CD4-positive, alpha-beta T cell treated with Interferon alpha-2 for 1 hour (primary cell): ENCODE measurements at places on chromosomes 2 and 18.

GRCh38 chr2:174903264-174903556, 102.0 kb downstream of the CHN1 start:
- no peak for DNase-seq

- no peak for DNase-seq
Observed at GRCh38 chr2:6773694-6774044, 92.0 kb downstream of the CMPK2 start.

- no peak for DNase-seq
Observed at GRCh38 chr2:99854236-99854852, 288.0 kb downstream of the AFF3 start.

DNA sequence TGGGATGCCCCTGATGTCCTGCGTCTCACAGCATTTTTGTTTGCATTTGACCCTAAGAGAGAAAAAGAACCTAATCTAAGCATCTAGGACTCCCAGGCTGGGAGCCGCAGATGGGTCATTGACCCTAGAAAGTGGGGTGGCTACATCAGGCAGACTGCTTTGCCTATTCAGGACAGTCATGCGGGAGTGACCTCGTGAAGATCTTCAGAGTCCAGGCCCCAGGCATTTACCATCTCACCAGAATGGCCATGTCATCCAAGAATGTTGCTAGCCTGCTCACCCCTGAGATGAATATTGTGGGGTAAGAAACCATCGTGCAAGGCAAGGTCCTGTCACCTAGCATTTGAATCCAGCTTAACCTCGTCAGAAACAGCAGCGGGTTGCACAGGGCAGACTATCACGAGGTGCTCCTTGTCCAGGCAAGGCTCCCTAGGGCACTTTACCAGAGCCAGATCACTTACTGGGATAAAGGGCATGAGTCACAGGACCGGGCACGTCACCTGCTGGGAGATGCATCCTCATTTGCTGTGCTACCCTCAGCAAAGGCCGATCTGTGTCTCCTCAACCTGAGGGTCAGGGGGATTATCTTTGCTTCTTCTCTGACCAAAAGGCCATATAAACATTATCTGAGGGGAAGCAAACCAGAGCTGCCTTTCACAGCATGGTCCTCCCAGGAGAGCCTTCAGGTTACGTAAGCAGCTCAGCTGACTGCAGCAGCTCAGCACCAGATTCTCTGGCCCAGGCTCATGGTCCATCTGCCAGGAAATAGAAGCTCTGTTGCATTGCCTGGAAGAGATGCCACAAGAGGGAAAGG, 162.3 kb downstream of the ACKR3 start:
- no peak for DNase-seq

- no peak for DNase-seq
Observed at GRCh38 chr18:32326450-32327308, 136.8 kb downstream of the MEP1B start.

- no peak for DNase-seq
Observed at GRCh38 chr2:201285499-201285898, 25.2 kb downstream of the CASP8 start.

DNA sequence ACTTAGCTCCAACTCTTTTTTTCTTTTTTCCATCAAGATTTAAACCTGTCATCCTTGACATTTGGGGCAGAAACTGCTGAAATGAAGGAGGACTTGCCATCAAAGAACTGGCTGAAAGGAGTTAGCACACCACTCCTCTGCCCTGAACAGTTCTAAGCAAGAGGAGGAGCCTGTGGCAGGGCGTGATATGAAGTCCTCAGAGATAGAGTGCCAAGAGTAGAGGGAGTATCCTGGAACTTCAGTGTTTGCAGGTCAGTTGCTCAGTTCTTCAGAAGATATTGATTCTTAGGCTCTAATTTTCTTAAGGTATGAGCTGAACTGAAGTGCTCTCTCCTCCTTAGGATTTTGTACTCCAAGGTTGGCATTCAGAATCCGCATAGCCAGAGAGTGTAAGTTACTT, 15.2 kb downstream of the NABP1 start:
- peak; percentile 28 for DNase-seq

DNA sequence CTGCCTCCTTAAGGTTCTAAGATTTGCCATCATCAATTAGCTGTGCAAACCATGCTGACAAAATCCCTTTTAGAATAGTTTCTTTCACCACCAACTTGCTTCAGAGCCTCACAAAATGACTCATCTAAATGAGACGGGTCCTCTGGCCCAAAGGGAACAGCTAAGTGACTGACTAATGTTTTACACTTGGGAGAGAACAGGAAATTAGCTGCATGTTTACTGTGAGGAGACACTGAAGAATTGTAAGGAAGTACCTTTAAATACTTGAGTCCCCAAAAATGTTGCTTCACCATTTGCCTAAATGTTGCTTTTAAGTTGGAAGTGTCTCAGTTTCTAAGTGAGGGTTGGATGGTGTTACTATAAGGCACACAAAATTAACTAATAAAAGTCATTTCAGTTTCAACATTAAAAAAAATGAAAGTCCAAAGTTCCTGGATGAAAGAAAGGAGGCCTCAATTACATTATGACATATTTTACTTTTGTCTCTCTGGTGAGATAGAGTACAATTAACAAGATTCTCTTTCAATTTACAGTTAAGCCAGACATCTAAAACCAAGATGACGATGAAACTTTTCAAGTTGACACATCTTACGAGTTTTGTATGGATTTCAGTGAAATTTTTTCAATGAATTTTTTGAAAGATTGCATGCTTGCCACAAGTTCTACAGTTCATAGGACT, 229.1 kb upstream of the FN1 start:
- DNase-seq: peak; percentile 12

DNA sequence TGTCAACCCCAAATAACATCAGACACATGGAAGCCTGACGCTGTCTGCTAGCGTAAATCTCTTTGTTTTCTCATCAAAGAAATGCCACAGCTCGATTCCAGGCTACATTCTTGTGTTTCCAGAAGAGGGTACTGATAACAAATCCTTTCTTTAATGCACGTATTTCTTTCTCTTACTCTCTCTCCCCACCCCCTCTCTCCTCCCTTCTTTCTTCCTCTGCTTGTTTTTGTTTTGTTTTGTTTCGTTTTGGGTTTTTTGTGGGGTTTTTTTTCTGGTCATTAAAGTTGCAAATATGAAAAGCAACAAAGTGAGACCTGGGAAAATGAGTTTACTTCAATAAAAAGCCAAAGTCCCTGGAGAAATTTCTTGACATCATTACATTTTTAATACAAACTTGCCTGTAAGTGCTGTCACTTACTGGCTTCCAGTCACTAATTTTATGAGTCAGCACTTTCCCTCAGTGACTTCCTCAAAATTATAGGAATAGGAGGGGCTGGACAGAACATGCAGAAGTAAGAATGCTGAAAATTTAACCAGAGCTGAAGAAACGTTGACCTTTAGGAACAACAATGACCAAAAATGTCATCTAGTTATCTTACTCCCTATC, 106.7 kb upstream of the NABP1 start:
- peak; percentile 53 for DNase-seq

GRCh38 chr2:179410552-179411356, 146.1 kb upstream of the SESTD1 start:
- DNase-seq: peak; percentile 4

GRCh38 chr18:48138210-48138609, 207.8 kb upstream of the SMAD2 start:
- no peak for DNase-seq
